Activated CD4-positive, alpha-beta T cell treated with anti-CD3 and anti-CD28 coated beads, Interleukin-2, Interleukin-4, amounts not matched to agents 100 ng/mL and 50 ng/mL, durations not matched to agents 16 hours and 8 hours (primary cell): ENCODE measurements at places on chromosomes 3 and 15.

GRCh38 chr3:107963581-107963980, 127.2 kb downstream of the CD47 start:
- no peak for DNase-seq

DNA sequence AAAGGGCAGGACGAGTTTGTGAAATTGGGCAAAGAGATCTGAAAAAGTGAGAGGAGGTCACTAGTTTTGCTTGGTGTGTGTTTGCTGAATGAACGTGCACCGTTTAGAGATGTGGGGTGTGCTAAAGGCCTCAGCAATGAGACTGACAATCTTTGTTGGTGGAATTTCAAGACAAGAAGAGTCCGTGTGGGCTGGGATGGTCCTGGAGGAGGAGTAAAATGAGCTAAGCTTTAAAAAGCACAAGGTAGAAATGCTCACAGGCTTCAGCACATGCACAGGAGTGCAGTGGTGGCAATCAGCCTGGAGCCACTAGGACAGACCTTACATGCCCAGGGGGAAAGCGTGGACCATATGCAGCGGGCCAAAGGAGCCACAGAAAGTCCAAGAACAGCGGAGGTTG, 1.5 kb upstream of the CPLX3 start:
- no peak for DNase-seq

DNA sequence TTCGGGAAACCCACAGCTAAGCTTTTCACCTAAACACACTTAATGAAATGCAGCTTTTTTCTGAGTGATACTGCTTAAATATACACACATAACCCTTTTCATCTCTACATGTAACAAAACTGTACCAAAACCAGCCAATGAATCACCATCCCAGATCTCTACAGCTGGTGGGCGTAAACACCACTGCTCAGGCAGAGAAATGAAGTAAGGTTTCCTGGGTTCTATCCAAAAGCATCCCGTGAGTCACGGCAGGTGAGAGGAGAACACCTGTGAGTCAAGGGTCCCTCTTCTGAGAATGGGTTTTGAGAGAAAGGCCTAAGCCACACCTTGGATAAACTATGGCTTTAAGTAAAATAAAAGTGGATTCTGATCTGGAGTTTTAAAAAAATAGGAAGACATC, 2.6 kb downstream of the CLDN1 start:
- no peak for DNase-seq

DNA sequence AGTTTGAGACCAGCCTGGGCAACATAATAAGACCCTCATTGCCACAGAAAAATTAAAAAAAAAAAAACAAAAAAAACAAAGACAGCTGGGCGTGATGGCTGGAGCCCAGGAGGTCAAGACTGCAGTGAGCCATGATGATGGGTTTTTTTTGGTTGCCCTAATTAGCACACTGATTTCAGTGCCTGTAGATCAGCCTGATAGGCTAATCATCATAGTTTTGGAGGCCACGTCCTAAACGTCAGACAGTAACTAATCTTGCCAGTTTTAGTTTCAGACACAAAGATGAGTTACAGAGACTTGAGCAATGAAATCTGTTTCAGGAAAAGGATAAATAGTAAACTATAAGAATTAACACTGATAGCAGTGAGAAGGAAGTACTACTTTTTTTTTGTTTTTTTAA, 55.4 kb downstream of the LRCH3 start:
- peak; percentile 4 for DNase-seq

GRCh38 chr3:185411133-185411532, 48.2 kb downstream of the MAP3K13 start:
- DNase-seq: no peak

- DNase-seq: no peak
Measured at GRCh38 chr15:68426116-68426515, 5.8 kb downstream of the ITGA11 start.

GRCh38 chr3:48429960-48430707, at the start of gene PLXNB1:
TSS of gene PLXNB1 (minus strand) at chr3:48430086. CDS start at chr3:48424611, 5,475 bp downstream.
- no peak for DNase-seq

- no peak for DNase-seq
Measured at GRCh38 chr15:41061667-41062066, 54.4 kb downstream of the INO80 start.
